ENCODE measurements at places on chromosomes 5 and 9.

GRCh38 chr5:75048457-75048953 lies 3.9 kb downstream of the GCNT4 start:
- DNase-seq: no peak

GRCh38 chr9:130988905-130989304 lies 20.1 kb upstream of the LAMC3 start:
- DNase-seq: no peak

DNA sequence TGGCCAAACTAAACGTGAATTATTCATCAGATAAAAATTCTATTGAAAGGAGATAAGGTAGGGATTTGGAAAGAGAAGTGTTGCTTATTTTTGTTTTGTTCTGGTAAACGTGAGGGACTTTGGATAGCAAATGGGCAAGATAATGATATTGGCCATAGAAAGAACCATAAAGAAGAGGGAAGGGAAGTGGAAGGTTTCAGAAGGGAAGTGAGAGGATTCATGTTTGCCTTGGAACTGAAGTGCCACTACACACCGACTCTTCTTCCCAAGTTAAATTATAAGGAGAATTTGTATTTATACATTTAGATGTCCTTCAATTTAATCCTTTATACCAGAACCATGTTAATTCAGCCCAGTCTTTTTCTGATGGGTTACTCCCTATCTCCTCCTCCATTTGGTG lies 42.1 kb upstream of the TAF11L2 start:
- DNase-seq: no peak

DNA sequence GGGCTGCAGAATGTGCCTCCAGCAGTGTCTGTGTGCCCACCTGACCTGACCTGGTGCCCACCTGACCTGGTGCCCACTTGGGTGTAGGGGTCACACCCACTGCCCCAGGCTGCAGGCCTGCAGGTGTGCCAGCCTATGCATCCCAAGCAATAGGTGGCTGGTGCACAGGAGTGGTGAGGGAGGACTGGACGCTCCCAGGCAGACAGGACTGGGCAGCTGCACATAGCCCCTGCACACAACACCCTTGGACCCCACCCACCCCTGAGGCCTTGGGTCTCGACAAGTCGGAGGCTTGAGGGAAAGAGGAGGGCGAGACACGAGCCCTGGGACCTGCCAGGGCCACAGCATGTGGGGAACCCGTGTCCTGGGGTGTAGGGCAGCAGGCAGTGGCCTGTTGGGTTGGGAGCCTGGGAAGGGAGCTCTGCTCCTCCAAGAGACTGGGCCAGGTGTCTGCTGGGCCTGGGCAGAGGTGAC lies 10.8 kb upstream of the NRARP start:
- no peak for DNase-seq

DNA sequence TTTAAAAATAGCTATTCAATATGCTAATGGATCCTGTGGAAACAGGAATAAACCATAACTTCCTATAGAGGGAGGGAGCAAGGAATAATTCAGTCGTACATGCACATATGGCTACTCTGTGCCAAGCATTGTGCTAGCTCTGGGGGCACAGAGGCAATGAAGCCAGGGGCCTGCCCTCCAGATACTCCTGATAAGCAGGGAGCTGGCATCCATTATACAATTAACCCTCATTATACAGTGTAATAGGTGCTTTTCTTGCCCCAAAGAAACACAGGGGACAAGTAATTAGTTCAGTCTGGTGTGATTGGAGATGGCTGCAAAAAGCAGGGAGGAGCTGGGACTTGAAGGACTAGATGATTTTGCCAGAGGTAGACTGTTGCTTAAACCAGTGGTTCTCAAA lies 200.4 kb downstream of the SREK1 start:
- no peak for DNase-seq

GRCh38 chr9:83472221-83472665 lies 66.0 kb downstream of the FRMD3 start:
- DNase-seq: no peak

DNA sequence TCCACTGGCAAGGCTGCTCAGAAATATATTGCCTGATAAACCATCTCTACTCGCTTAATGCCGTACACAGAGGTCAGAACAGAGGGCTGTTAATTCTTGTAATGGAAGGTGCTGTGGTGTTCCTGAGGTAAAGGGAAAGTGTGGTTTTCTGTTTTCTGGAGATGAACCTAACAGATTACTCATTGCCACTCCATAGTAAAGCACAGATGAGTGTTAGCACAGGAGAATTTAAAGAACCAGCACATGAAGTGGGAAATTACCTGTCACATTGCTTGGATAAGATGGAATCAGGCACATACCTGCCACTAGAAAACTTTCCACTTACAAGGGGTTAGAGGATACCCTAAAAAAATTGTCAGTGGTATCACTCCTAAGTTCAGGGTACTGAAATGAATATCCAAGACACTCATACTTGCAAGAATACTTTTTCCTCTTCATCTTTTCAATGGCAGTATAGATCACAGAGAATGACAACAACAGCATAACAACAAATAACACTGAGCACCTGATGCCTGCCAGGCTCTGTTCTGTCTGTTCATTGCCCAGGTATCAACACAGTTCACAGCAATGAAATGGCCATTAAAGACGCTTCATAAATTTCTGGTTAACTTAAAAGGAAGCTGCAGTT lies 152.9 kb upstream of the GNA14 start:
- DNase-seq: no peak

- DNase-seq: no peak
These were observed 12.9 kb downstream of the OR2V2 start for GRCh38 chr5:181160152-181160754.
